ENCODE measurements at places on chromosomes 6 and 20.

DNA sequence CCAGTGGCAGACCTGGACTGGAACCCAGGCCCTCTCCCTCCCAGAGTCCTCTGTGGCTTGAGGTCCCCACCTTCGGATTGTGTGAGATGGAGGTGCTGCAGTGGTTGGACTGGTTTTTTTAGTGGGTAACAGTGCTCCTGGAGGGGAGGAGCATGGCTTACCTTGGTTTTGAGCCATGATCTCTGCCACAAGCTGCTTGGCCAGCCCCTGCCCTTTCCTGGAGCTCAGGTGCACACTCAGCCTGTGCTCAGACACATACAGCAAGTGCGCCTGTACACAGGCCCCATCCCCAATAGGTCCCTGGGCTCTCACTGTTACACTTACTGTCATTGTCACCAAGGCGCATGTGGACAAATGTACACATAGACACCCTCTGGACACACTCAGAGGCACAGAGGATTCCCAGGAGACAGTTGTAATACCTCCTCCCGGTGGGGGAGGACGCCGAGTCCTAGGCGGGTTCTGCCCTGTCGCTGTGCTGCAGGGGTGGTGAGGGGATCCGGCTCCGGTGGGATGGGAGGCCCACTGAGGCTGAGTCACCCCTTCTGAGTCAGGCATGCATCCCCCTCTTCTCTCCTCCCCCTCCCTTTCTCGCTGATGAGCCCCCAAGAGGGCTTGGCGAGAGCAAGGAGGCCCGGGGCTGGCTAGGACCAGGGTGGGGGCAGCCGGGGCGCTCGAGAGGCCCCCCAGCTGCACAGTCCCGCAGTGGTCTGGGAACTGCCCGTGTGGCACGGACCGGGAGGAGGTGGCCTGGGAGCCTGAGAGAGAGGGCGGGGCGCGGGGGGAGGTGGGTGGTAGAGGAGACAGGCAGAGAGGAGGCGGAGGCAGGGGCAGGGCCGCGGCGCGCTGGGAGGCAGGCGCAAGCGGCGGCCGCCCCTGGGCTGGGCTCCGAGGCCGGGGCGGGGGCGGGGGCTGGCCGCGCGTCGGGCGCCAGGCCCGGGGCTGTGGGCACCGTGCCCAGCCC is 522 bp upstream of the EPB41L1 start:
- peak; percentile 87 for DNase-seq

GRCh38 chr6:131549811-131550210 is 23.2 kb upstream of the ARG1 start:
- no peak for DNase-seq

- no peak for DNase-seq
These were observed 74.4 kb downstream of the PRL start for GRCh38 chr6:22222469-22222868.

DNA sequence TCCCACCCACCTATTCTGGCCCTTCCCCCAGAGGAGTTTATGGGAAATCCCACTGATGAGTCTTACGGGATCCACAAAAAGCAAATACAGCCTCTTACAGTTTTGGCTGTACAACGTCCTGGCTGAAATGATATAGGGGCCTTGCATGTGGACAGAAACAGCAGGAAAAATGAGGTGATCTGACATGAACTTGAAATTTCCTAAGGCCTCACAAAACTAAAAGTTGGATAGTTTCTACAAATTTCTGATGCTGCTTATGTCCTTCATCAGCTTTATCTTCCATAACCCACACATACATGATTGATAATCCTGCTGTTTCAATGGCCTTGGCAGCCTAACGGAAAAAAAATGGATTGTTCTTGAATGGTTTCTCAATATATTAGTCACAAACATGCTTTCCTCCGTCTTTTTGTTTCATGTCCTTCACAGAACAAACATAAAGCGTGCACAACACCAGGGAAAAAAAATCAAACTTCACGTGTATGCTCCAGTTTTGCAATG is 118.8 kb downstream of the BMP5 start:
- no peak for DNase-seq

DNA sequence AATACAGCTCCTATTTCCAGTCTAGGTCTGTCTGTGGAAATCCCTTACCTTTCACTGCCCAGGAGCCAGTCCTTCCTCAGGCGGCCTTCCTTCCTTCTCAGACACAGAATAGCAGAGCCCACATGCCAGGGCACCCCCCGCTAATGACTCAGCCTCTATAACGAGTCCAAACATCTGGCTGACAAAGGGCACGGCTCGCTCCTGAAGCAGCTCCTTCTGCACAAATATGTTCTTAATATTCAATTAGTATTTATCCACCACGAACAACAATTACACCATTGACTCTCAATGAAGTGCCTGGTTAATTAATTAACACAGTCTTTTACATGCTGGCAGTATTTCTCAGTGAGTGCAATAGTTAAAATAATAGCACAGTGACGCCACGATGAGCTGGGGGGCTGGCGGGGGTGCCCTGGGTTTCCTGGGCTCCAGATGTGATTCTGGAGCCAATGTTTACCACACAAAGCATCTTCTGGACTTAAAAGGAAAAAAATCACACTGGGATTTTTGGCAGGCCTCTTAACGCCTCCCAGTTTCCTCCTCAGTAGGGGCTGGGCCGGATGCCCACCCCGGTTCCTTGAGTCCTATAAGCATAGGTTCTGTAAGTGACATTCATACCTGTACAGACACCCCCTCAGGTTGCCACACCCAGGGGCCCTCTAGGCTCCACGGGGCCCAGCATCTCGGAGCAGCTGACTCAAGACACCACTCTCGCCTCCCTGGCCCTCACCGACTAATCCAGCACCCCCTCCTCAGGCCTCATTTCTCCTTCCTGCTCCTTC is 158.6 kb upstream of the MLN start:
- DNase-seq, result no peak

DNA sequence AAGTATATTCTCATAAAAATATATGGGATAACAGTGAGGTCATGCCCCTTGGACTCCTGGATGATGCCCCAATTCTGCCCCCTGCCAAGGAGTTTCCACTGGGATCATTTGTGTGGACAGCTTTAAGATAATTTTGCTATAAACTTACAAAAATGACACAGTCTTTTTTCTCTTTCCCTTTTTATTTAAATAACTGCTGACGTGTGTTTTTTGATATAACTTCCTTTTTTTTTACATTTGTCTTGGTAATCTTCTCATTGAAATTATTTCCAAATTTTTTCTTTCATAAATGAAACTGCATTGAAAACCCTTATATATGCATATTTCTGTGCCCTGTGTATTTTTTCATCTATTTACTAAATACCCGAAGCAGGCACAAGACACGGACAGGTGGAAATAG is 31.3 kb downstream of the CST9L start:
- DNase-seq, result no peak

GRCh38 chr6:157491571-157492232 is 110.7 kb downstream of the ZDHHC14 start:
- no peak for DNase-seq

- no peak for DNase-seq
These were observed 307.5 kb downstream of the EYS start for GRCh38 chr6:65399355-65400084.

- no peak for DNase-seq
These were observed 144.2 kb downstream of the TBXT start for GRCh38 chr6:166023273-166023989.

DNA sequence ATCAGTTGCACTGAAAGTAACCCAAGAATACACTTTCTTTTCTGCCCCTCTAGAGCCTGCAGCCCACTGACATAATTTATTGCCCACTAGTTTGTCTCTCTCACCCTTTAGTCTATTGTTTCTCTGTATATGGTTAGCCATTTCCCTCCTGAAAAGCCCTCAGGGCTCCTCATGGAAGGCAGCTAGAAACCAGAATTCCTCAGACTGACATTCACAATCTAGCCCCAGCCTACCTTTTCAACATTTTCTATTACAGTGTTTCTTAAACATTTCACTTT is 21.4 kb upstream of the PAQR8 start:
- DNase-seq, result peak; percentile 78

Measured in SJSA1 (cell line).